Heart right ventricle (tissue), 16 donors: ENCODE measurements at places on chromosomes 16 and 17. TPM values are rescaled to one million over a fixed set of nuclear protein-coding genes. Genes with fewer than 3 reads are reported as not detected.

PRSS36 gene
- polyA plus RNA-seq = 3.4 TPM

- DNase-seq = no peak
Observed at GRCh38 chr16:79181419-79181818, 419.1 kb downstream of the MAF start.

DNA sequence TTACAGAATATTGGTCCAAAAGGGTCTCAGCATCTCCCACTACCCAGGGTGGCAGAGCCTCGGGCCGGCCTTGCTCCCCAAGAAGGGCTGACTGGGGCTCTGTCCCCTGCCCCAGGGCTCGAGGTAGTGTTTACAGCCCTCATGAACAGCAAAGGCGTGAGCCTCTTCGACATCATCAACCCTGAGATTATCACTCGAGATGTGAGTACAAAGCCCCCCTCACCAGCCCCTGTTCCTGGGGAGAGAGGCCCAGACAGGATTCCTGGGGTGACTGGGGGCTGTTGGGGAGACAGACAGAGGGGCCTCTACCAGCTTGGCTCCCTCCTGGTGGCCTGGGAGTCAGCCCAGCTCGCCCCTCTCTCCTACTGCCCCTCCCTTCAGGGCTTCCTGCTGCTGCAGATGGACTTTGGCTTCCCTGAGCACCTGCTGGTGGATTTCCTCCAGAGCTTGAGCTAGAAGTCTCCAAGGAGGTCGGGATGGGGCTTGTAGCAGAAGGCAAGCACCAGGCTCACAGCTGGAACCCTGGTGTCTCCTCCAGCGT lies 6.1 kb upstream of the NLRC5 start:
- DNase-seq = no peak

- no peak for DNase-seq
Observed at GRCh38 chr16:89335803-89336485, 118.4 kb downstream of the ZNF778 start.

TIMM22 gene
- 12.5 TPM for polyA plus RNA-seq

MYH8 gene
- polyA plus RNA-seq = not detected

DNA sequence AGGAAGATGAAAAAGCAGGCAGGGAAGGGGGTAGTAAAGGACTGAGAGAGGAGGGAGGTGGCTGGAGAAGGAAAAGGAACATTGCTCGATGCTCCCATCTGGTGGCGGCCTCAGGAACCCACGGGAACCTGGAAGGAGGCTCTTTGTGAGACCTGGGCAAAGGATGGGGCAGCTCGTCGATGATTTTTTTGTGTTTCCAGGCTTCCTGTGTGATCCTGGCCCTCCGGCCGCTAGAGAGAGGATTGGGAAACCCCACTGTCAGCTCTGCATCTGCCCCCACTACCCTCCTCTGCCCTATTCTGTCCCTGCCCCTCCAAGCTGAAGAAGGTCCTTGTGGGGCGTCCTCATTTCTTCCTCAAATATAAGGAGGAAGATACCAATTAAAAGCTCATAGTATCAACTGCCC lies 6.6 kb downstream of the WFIKKN2 start:
- DNase-seq = peak; percentile 71

DNA sequence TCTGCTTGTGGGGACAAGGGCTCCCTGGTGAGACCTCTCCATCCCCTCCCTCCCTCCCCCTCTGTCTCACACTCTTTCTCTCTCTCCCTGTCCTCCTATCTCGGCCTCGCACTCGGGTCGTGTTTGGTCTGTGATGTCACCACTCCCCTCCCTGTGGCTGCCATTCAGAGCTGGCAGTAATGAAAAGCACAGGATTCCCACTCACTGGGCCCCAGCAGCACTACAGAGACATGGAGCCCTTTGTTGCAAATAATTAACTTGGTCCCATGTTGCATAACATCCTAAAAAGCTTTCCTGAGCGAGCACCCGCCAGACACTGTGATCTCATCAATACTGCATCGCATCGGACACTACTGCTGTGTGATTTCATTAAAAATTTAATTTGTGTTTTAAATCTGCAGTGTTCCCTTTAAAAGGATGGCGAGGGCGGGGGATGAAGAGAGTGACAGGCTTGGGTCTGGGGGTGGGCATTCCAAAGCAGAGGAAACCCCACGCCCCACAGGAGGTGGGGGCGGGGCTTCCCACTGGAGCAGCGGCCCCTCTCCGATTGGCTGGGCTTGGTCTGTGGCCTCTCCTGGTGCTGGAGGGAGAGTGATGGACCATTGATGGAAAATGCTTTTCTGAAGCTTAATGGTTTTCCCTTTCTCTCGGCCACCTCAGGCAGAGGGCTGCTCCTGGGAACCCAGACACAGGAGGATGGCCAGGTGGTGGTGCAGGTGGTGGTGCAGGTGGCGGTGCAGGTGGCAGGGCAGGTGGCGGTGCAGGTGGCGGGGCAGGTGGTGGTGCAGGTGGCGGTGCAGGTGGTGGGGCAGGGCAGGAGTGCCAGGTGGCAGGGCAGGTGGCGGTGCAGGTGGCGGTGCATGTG lies 15.3 kb upstream of the NPTX1 start:
- DNase-seq = no peak

SLFN14 gene
- polyA plus RNA-seq = not detected

- DNase-seq = no peak
Observed at GRCh38 chr17:2708585-2709182, 2.9 kb downstream of the CLUH start.

- DNase-seq = no peak
Observed at GRCh38 chr17:58004060-58004459, 3.0 kb downstream of the SRSF1 start.

DNA sequence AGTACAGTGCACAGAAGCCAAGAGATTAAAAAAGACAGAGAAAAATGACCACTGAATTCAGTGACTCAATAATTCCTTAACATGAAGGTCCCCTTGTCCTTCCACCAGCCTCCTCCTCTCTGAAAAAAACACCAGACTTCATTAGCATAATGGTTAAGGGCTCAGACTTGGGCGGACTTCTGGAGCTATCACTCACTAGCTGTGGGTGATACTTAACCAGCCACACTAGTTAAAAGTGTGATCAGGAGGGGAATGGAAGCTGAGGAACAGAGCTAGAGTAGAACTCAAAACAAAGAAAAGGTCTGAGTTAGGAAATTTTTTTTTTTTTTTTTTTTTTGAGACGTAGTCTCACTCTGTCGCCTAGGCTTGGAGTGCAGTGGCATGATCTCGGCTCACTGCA lies 23.2 kb downstream of the ZNF652 start:
- DNase-seq = no peak
